ENCODE measurements at places on chromosomes 16 and 17. TPM values are rescaled to one million over a fixed set of nuclear protein-coding genes. Genes with fewer than 3 reads are reported as not detected.

Gene CCL1
- total RNA-seq, result not detected

DNA sequence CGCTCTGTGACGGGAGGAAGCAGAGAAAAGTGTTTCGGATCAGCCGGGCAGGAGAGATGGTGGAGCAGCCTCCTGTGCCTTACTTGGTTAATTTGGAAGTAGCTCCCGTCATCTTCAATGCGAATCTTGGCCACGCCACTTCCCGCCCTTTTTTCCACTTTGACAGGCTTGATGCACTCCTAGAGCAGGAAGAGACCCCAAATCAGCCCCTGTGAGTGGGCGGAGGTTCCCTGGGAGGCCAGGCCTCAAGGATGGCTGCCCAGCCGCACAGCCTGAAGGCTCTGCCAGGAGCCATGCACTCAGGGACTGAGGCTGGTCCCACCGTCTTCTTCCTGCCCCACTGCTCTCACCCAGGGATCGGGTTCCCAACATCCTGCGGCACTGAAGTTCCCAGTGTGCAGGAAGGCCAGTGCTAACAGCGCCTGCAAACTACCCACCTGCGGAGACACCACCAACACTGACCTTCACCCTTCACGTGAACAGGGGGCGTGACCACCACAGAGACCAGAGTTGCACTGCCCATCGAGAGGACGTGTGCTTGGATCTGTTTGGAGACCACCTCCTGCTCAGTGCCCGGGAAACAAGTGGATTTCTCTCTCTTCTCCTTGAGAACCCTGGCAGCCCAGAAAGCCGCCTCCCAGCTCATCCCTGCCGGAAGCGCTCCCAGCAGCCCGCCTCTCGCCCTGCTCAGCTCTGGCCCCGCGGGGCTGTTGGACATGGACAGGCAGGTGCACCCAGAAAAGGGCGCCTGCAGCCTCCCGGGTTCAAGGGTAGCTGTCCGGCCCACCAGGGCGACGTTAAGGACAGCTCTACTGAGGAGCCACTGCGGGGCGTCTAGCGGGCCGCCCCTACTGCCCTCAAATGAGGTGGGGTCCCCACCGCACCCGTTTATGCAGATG, 988 bp downstream of the CIAO3 start:
- no peak for DNase-seq

GRCh38 chr16:87393680-87394055, 1.5 kb downstream of the MAP1LC3B start:
- no peak for DNase-seq

Gene TBC1D3D
- 0.91 TPM for total RNA-seq

DNA sequence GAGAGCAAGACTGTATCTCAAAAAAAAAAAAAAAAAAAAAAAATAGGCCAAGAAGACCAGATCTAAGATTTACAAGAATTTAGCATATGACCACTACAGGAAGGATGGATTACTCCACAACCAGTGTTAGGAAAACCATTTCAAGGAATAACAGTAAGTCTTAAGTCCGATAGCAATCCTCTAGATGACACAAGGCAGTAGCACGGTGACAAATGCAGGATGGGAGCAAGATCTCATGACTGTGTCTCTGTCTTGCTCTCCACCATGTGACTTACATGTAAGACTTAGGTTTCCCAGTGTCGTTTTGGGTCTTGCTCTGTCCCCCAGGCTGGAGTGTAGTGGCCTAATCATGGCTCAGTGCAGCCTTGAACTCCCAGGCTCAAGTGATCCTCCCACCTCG, 27.8 kb downstream of the C16orf96 start:
- DNase-seq, result no peak

- DNase-seq, result no peak
Observed at GRCh38 chr16:31009894-31010584, 399 bp downstream of the STX1B start.

Gene MYH4
- not detected for total RNA-seq

GRCh38 chr17:45149669-45150664, 1.7 kb downstream of the HEXIM1 start:
- no peak for DNase-seq

Gene CCL4
- not detected for total RNA-seq

Gene MYH8
- not detected for total RNA-seq

DNA sequence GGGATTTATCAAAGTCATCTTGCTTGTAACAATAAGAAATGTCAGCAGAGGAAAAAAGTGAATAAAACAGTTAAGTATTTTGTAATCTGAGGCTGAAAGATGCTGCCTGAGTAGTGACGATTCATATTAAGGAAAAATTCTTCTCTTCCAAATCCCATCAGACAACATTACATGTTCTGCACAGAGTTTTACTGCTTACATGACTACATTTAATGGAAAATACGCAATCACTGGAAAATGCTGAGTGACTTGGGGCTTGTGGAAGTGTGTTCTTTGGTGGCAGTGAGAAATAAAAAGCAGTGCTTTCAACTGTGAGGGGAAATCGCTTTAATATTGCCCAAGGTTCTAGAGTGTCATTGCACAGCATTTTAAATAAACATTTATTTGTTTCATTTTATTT, 1025.2 kb upstream of the GOT2 start:
- DNase-seq, result no peak

All from osteocyte (in vitro differentiated cells).